ENCODE measurements at places on chromosomes 5 and 9.

- DNase-seq: no peak
These were observed 21.0 kb downstream of the PDCD1LG2 start for GRCh38 chr9:5531101-5531882.

DNA sequence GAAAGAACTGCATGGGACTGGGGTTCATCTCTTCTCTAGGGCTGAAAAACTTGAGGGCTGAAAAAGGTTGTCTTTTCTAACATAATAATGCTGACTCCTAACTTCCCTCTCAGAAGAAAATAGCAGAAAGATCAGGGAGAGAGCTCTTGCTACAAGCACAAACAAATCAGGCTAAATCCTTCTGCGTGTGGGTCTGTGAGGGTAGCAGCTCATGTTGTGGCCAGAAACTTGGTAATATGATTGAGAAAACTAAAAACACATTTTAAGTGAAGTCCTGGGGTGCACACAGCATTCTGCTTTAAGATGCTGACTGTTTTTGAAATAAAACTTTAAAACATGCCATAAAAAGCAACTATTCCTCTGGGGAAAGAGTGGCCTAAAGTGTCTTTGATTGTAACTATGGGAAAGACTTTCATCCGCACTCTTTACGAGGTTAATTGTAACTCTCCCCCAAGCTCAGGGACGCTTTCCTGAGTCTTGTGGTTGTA lies 56.7 kb downstream of the SAXO1 start:
- no peak for DNase-seq

GRCh38 chr9:137396227-137396626 lies 26.7 kb downstream of the EXD3 start:
- DNase-seq: no peak

- DNase-seq: no peak
These were observed 285.1 kb upstream of the TUT7 start for GRCh38 chr9:86639287-86639686.

GRCh38 chr5:125244531-125244930 lies 498.1 kb upstream of the ZNF608 start:
- no peak for DNase-seq

GRCh38 chr9:116193636-116194035 lies 40.0 kb downstream of the PAPPA start:
- DNase-seq: no peak

GRCh38 chr9:86836797-86837196 lies 110.5 kb downstream of the GAS1 start:
- DNase-seq: no peak

- DNase-seq: no peak
These were observed 52.4 kb downstream of the MELK start for GRCh38 chr9:36625006-36625615.

DNA sequence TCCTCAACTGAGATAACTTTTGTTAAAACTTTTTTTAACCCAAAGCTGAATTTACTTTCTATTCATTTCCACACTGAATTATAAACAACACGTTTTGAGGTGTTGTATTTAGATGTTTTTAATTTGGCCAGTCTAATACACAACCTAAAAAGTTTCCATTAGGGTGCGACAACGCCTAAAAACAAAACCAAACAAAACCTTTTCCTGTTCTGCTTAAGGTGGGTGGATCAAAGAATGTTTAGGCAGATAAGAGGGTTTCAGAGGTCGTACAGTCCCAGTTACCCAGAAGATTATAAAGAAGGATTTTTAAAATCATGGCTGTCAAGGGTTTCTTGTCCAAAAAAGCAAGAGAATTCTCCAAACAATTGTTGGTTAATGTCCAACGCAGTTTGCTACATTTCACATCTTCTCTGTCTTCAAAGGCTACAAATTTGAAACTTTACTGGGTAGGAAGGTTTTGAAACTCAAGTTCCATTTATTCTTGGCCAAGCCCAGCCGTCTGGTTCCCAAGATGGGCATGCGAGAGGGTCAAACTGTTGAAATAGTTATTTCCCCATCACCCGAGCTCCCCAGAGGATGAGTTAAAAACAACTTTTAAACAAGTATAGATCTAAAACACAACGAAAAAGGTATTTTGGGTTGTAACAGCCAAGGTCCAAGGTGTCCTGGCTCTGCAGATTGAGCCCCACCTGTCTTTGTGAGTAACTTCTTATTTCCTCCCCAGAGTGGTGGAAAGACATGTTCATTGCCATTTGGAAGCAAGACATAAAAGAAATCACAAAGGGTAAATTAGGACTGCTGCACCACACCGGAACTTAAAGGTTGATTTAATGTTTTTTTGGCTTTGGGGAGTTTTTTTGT lies 122.8 kb upstream of the MAP3K1 start:
- DNase-seq: no peak

- DNase-seq: no peak
These were observed 21.4 kb downstream of the SPINK1 start for GRCh38 chr5:147809830-147810666.

DNA sequence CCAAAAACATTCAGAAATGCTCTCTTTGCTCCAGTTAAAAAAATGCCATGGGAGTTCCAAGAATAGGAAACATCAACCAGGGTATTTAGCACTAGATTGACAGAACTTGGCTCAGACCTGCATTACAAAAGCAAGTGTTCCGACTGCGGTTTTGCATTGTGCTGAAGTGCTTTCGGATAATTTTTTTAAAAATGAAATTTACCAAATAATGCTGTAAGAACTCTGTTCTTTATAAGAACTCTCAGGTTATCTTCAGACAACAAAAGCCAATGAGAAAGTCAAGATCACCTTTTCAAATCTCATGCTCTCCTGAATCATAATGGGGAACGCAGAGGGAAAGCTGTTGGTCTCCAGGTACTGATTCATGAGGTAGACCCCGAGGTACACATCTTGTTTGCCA lies 483 bp upstream of the PLPP6 start:
- no peak for DNase-seq

GRCh38 chr5:60852940-60853339 lies 8.9 kb upstream of the ELOVL7 start:
- no peak for DNase-seq

GRCh38 chr5:59321642-59322041 lies 571.9 kb downstream of the PDE4D start:
- DNase-seq: no peak

DNA sequence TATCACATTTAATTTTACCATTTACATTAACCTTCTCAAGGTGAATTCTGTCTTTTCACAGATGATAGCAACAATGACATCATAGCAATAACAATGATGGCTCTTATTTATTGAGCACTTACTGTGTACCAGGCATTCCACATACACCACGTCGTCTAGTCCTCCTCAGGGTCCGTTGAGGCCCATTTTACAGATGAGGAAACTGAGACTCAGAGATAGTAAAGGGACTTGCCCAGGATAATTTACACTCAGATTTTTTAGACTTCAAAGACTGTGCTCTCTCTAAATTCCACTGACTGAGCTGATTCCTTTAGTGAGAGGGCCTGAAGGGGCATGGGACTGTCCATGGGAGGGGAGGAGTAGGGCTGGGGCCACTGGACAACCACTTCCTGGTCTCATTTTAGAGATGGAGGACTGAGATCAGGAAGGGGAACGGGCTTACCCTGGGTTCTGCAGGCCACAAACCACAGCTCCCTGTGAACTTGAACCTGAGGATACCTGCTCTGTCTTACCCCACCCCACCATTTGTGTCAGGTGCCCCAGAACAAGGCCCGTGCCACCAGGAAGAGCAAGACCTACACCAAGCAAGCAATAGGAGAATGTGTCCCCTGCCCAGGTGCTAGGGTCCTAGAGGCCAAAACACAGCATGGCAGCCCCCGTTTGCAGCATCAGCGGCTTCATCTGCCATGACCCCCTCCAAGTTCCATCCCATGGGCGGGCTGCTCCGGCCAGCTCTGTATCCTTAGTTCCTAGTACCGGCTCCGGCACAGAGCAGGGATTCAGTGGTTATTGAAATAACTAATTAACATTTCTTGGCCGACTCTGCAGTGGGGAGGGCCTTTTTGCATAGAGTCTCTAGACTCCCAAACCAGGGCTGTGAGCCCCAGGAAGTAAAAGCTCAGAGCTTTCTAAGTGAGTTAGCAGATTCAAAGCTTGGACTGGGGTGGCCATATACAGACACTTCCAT lies 96.6 kb downstream of the RGS3 start:
- DNase-seq: no peak

Measured in NCI-H345 (cell line).